ENCODE measurements at places on chromosomes 7 and 10. TPM values are rescaled to one million over a fixed set of nuclear protein-coding genes. Genes with fewer than 3 reads are reported as not detected.
A peak's percentile ranks its signal among the peaks of the same experiment; 100 is the strongest.

DNA sequence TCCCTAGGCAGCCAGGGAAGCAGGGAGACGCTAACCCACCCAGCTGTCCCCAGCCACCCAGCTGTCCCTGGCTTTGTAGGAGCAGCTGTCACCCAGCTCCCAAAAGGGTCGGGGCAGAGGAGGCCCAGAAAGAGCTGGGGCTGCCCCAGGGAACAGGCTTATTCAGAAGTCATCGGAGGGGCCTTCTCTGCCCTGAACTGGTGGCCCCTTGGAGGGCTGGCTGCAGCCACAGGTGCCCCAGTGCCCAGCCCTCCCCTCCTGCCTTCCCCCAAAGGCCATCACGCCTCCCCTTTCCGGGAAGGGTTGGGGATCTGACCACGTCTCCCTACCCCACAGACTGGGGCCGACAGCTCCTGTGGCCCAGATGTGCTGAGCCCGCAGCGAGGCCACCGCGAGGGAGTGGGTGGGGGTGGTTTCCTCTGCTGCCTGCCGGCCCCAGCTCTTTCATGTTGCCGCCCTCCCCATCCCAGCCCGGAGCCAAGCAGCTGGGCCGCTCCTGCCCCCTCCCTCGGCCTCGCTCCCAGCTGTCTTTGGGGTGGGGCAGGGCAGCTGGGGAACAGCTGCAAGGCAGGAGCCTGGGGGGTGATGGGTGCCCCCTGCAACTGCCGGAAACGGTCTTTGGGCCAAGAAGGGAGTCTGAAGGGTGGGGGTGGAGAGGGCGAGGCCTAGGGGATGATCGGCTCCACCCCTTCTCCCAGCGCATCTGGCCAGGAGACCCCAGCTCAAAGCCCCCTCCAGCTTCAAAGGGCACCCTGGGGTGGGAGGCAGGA is 16.8 kb downstream of the TRIM8 start:
- DNase-seq = peak; percentile 71

DNA sequence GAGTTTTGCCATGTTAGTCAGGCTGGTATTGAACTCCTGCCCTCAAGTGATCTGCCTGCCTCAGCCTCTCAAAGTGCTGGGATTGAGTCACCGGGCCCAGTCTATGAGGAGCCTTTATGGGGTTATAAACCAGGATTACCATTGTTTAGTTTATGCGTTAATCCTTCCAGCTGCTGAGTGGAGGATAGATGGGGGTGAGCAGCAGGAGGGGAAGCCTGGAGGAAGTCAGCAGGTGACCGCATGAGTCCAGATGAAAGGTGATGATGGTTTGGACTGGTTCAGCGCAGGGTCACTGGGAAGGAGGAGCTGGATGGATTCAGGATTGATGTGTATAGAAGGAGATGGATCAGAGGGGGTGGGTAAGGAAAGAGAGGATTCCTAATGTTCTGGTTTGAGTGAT is 197.1 kb downstream of the ADAM12 start:
- DNase-seq = no peak

DNA sequence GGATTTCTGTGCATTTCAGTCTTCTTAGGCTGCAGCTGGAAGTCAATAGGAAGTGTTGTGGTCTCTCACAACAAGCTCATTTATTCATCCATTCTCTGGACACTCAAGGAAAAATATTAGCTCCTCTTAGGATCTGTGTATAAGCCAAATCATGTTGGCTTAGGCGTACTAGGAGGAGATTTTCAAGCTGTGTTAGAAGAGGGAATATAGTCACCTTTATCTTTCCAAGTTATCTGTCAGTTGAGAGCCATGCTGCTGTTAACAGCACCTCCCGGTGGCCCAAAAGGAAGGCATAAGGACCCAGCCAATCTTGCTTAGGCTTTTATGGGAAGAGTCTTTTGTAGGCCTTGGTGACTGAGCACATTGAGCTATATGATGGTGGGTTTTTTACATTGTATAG is 220.0 kb downstream of the LRMDA start:
- no peak for DNase-seq

GRCh38 chr7:42340436-42340835 is 103.4 kb upstream of the GLI3 start:
- no peak for DNase-seq

Gene WEE2
- not detected for total RNA-seq

Gene ATP6V0A4
- total RNA-seq = not detected

Gene PPP1R9A
- 27.7 TPM for total RNA-seq

DNA sequence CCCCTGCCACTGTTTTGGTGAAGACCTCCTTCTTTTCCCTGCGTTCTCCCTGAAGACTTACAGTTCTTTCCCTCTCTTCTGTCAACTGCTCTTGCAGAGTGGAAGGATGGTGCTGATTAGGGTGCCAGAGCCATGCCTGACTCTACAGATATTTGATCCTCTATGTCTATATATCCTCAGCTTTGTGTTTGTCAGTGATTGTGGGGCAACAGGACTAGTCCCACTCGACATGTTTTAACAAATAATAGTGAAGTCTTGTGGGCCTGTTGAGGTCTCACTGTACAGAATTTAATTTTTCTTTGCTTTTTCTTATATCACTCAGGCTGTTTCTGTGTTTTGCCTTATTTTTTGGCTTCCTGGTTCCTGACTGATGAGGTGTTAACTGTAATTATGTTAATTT is 5.0 kb downstream of the PLEKHA1 start:
- no peak for DNase-seq

GRCh38 chr10:97849687-97850402 is at the start of gene GOLGA7B:
Gene GOLGA7B, plus strand, starts transcription at chr10:97849843. Its CDS starts 461 bp downstream, at chr10:97850304.
- peak; percentile 45 for DNase-seq

DNA sequence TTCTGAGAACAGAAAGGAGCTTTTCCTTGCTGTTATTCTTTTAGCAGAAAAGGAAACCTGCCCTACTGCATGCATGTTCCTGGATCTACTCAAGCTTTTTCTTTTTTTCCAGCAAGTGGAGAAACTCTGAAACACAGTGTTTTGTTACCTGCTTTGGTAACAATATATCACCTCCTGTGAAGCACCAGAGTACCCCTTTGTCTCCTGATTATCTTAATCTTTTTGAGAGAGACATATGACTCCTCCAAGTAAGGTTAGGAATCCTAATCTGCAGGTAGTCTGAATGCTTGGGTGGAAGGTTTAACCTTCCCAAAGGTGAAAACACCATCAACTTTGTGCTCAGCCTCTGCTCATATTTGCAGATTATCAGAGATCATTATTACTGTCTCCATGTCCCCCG is 93.1 kb downstream of the MAPK8 start:
- no peak for DNase-seq

DNA sequence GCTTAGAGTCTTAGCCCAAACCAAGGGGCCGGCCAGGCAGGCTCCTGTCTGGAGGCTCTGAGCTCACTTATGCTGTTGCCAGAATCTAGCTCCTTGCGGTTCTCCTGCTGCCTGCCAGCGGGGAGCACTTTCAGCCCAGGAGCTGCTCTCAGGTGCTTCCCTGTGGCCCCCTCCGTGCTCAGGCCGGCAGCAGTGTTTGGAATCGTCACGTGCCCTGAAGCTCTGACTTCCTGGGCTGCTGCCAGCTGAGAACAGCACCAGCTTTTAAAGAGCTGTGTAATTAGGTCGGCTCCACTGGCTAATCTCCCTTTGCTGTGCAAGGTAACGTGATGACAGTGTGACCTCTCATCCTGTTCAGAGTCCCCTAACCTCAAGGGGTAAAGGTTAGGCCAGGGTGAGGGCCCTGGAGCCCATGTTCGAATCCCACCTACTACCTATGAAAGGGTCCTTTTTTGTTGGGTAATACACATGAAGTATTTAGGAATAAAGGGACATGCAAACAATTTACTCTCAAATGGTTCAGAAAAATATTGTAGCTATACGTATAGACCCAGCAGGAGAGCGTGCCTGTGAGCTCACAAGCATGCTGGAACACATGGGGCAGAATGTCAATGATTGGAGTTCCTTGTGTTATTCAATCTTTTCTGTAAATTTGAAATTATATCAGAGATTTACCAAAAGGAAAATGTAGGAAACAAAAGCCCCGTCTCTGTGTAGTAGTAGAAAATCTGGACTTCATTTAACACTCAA is 16.6 kb downstream of the ZNF862 start:
- peak; percentile 73 for DNase-seq

- DNase-seq = no peak
These were observed 4.9 kb downstream of the RADIL start for GRCh38 chr7:4878336-4879335.

GRCh38 chr7:129889133-129889844 is 63.5 kb downstream of the UBE2H start:
- DNase-seq = no peak

GRCh38 chr10:117543225-117544003 is 868 bp downstream of the EMX2 start:
- no peak for DNase-seq

DNA sequence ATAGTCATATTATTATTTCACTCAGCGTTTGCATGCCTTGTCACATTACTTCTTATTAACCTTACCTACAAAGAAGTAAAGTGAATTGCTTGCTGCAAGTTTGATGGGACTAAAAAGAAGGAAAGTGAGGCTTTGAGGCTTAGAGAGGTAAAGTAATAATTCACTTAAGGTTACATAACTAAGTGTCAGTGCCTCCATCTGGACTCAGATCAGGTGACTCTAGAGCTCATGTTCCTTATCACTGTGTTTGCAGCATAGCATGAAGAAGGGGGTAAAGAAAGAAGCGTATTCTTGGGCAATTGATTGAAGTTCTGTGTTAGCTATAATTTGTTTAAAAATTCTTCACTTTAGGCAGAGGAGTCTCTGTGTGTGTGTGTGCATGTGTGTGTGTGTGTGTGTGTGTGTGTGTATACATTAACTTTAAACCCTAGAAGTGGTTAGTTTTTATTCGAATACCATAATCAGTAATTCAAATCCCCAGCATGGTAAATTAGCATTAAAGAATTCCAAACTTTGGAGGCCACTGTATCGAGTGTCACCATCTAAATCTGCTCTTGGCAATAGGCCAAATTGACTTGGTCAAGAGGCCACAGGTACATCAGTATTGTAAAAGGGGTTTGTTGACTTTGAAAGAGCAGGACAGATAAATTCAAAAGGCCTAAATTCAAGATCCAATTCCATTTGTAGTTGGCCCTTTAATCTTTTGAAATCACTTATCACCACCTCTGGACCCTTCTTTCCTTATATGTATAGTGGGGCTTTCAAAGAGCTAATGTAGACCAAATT is 2.2 kb upstream of the PON3 start:
- no peak for DNase-seq

GRCh38 chr10:130928306-130928705 is 383.2 kb downstream of the TCERG1L start:
- no peak for DNase-seq

DNA sequence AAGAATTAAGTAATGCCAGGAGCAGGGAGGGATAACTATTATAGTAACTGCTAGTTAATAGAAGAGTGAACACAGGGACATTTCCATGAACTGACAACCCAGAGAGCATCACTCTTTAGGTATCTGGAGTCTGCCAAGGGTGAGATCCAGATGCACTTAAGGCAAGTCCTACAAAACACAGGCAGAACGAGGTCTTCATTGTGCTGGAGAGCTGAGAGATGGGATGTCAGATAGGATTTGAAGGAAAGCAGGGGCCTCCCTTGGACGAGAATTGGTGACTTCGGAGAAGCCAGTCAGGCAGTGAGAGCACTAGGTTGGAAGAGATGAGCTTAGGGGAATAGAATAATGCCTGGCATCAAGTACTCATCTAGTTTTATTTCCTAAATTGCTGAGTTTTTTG is 684.5 kb downstream of the GATA3 start:
- DNase-seq = no peak

GRCh38 chr7:156156734-156157408 is 344.6 kb upstream of the SHH start:
- no peak for DNase-seq

Gene ARMC3
- not detected for total RNA-seq

Gene FGL2
- 20.8 TPM for total RNA-seq

- DNase-seq = no peak
These were observed 235.0 kb upstream of the PLPP4 start for GRCh38 chr10:120221873-120222485.

Gene ASB10
- total RNA-seq = 8.2 TPM

DNA sequence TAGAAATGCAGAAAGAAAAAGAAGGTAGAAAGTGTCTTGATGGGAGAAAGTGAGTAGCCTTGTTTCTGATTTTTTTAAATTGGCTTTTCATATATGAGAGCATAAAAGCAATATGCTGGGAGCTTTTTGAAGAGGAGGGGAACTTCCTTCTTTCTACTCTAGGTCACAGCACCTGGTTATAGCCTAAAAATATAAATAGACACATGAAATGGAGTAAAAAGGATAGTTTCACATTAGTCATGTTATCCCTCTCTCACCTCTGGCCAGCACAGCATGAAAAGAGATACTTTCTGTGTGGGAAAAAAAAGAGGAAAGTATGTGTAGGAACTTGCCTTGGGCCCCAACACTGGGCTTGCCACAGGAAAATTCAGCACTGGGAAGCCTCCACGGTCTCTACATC is 292.2 kb upstream of the ZWINT start:
- no peak for DNase-seq

- DNase-seq = no peak
These were observed 78.8 kb upstream of the SEC61G start for GRCh38 chr7:54837761-54838160.

DNA sequence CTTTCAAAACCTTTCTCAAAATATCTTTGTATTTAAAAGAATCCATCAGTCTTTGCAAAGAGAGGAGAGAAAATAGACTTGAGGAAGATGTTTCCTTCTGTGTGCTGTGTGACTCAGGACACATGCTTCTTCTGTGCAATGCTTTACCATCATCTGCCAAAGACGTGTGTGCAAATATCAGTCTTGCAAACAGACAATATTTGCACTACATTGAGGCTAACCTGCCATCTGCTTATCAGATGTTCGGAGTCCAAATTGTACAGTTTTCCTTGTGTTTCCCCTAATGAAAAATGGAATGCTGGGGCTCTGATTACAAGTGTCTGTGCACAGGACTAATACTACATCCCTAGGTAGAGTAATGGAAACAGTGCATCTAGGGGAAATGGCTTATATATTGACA is 353.1 kb upstream of the LRRTM3 start:
- no peak for DNase-seq

GRCh38 chr7:44383566-44383965 is 58.2 kb upstream of the CAMK2B start:
- peak; percentile 59 for DNase-seq

Gene OR2A42
- total RNA-seq = 0.10 TPM

Gene DDC
- total RNA-seq = not detected

- no peak for DNase-seq
These were observed 98.8 kb downstream of the COBL start for GRCh38 chr7:51217804-51218203.

GRCh38 chr10:12944931-12945330 is 56.6 kb downstream of the CCDC3 start:
- DNase-seq = no peak

GRCh38 chr10:132704008-132704814 is 81.7 kb downstream of the NKX6-2 start:
- peak; percentile 13 for DNase-seq

Gene MYL10
- not detected for total RNA-seq

Gene NKX1-2
- total RNA-seq = not detected

DNA sequence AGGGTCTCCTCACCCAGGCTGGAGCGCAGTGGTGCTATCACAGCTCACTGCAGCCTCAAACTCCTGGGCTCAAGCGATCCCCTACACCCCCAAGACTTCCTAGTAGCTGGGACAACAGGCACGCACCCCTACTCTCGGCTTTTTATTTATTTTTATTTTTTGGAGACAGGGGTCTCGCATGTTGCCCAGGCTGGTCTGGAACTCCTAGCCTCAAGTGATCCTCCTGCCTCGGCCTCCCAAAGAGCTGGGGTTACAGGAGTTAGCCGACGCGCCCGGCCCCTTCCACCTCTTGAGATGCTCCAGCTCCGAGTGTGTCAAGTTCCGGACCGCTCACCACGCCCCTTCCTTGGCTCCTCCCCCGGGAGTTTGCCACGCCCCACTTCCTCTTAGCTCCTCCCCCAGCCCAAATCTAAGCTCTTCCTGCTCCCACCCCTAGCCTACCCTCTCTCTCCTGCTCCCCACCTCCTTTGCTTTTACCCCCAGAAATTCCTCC is 6.3 kb downstream of the NAT16 start:
- no peak for DNase-seq
